ENCODE measurements at places on chromosomes 7 and 10. TPM values are rescaled to one million over a fixed set of nuclear protein-coding genes. Genes with fewer than 3 reads are reported as not detected.

- H3K27ac ChIP-seq = peak overlapping the region; percentile 53
- DNase-seq = no peak
- H3K36me3 ChIP-seq = no peaks in the 10 kb centered on the region
These were observed 202.1 kb downstream of the PRPF18 start for GRCh38 chr10:13788711-13789447.

- no peak overlapping the region for H3K27ac ChIP-seq
- no peaks in the 10 kb centered on the region for H3K27me3 ChIP-seq
- DNase-seq = no peak
- H3K4me3 ChIP-seq = no peak overlapping the region
- no peaks in the 10 kb centered on the region for H3K4me1 ChIP-seq
- no peaks in the 10 kb centered on the region for H3K36me3 ChIP-seq
These were observed 349.9 kb downstream of the KCNMA1 start for GRCh38 chr10:77287647-77288120.

DNA sequence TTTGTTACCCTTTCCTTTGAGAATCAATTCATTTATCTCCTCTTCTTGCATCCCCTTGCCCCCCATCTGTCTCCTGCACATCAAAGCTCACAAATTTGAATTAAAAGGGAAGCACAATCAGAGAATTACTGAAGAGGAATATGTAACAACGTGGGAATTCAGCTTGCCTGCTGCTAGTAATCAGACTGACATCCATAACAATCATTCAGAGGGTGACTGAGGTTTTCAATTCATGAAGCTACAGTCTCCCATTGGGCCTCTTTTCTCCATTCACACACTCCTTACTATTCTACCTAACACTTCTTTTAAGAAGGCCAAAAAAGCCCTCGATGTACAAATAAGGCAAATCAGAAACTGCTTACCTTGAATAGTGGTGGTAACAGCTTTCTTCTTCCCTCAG lies 24.3 kb upstream of the DNA2 start:
- H3K36me3 ChIP-seq = peaks cover 52% of the 10 kb centered on the region
- H3K4me3 ChIP-seq = no peak overlapping the region
- no peak overlapping the region for H3K27ac ChIP-seq
- DNase-seq = no peak
- H3K27me3 ChIP-seq = no peaks in the 10 kb centered on the region

DNA sequence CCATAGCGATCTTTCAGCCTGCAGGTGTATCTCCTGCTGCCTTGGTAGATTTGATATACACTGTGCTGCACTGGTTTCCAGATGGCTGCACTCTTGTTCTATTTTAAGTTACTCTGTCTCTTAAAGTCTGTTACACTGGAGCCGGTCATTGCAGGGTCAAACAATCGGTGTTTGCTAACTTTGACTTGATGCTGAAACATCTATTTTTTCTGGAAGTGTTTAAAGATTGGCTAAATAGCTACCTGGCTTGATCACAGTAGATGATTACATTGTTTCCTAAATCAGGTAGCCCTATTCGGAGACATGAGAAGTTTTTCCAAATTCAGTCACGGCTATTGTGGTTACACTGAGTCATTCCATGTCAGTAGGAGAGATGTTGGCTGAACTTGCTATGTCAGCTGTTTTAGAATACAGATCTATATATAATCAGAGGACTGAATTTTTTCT lies 574.8 kb downstream of the ETV1 start:
- no peak overlapping the region for H3K27ac ChIP-seq
- no peaks in the 10 kb centered on the region for H3K27me3 ChIP-seq
- H3K4me3 ChIP-seq = no peak overlapping the region
- H3K36me3 ChIP-seq = no peaks in the 10 kb centered on the region
- DNase-seq = no peak

DNA sequence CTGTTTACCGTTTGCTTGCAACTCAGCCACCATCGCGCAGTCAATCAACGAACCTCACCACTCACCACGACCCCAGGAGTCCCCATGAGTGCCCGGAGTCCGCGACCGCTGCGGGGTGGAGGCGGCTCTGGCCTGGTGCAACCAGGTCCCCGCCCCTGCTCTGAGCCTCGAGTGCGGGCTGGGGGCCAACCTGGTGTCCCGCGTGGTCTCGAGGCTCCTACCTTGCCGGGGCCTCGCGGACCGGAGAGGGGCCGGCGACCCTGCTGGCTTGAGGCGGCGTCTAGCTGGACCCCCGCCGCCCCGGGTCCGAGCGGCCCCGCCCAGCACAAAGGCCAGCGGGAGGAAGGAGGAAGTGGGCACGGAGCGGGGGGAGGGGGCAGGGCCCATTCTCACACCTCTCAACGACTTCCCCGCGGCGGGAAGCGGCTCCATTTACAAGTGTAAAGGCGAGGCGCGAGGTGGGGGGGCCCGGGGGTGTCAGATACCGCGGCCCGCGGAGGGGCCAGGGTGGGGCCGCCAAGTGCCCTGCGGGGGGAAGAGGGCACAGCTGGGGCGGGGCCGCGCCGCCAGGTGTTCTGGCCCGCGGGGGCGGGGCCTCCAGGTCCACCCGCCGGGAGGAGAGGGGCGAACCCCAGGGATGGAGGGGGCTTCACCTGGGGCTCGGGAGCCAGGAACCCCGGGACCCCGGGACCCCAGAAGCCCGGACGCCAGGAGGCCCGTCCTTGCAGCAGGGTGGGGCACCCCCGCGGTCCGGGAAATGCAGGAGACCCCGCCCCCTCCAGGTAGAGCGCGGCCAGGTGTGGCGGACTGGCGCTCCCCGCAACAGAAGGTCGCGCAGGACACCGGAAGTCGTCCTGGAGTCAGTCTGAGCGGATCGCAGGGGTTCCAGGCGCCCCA lies 8.6 kb downstream of the CTBP2 start:
- H3K4me1 ChIP-seq = peaks cover 85% of the 10 kb centered on the region
- H3K27ac ChIP-seq = peak overlapping the region; percentile 61
- peak overlapping the region; percentile 43 for H3K4me3 ChIP-seq
- H3K36me3 ChIP-seq = no peaks in the 10 kb centered on the region

- H3K4me1 ChIP-seq = no peaks in the 10 kb centered on the region
- H3K36me3 ChIP-seq = no peaks in the 10 kb centered on the region
- DNase-seq = no peak
- no peaks in the 10 kb centered on the region for H3K27me3 ChIP-seq
- H3K27ac ChIP-seq = no peak overlapping the region
- H3K4me3 ChIP-seq = no peak overlapping the region
These were observed 38.6 kb downstream of the ZNF800 start for GRCh38 chr7:127353897-127354296.

DNA sequence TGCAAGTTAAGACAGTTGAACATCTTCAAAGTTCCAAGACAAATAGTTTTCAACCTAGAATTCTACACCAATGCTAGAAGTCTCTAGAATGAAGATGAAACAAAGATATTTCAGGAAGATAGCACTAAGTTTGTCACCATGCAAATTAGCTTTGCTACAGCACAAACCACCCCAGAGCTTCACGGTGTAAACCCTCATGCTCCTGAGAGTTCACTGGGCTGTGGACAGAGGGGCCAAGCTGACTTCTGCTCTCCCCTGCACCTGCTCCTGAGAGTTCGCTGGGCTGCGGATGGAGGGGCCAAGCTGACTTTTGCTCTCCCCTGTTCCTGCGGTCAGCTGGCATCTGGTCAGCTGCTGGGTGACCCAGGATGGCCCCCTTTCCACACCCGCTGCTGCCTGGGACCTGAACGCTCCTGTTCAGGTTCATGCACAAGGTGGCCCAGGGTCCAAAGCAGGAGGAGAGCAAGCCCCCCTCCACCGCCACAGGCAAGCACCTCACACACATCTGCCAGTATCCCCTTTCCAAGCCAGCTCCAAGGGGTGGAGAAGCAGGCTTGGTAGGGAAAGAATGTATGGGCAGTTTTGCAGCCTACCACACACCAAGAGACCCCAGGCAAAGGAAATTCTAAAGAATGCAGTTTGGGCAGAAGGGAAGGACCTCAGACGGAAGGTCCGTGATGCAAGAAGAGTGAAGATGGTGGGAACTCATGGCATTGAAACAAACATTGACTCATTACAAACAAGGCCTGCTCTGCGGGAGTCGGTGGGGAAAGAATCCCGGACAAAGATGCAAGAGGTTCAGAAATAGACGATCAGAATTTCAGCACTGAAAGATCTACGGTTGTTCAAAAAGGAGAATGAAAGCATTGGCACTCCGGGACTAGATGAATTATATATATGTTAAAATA lies 137.8 kb upstream of the PPP2R2D start:
- H3K27ac ChIP-seq = no peak overlapping the region
- H3K36me3 ChIP-seq = no peaks in the 10 kb centered on the region
- no peaks in the 10 kb centered on the region for H3K27me3 ChIP-seq
- H3K4me1 ChIP-seq = no peaks in the 10 kb centered on the region
- no peak for DNase-seq

DNA sequence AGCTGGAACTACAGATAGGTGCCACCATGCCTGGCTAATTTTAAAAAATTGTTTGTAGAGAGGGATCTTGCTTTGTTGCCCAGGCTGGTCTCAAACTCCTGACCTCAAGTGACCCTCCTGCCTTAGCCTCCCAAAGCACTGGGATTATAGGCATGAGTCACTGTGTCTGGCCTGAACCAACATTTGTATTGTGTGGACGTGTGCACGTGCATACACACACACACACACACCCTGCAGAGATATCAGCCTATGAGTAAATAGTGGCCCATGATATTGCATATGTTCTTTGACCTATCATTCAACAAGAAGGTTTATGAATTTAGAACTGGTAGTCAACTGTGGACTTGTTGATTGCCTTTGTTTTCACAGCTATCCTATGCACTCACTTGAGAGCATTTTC lies 161.6 kb downstream of the BAMBI start:
- H3K27me3 ChIP-seq = no peaks in the 10 kb centered on the region
- H3K4me1 ChIP-seq = no peaks in the 10 kb centered on the region
- no peak for DNase-seq
- no peaks in the 10 kb centered on the region for H3K36me3 ChIP-seq
- no peak overlapping the region for H3K27ac ChIP-seq
- H3K4me3 ChIP-seq = no peak overlapping the region

DNA sequence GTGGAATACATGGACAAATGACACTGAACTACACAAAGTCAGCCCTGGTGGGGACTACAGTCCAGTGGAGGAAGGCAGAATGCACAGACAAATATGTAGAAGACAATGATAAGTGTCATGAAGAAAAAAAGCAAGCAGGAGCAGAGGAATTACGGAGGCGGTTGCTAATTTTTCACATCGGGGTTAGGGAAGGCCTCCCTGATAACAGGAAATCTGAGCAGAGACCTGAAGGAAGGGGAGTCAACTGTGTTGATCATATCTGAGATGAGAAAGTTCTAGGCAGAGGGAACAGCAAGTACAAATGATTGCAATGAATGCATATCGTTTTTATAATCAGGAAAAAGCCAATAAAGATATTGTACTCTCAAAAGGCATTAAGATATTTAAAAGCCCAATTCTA lies 14.0 kb downstream of the KIAA1549 start:
- H3K27ac ChIP-seq = peak overlapping the region; percentile 14
- no peaks in the 10 kb centered on the region for H3K27me3 ChIP-seq
- no peaks in the 10 kb centered on the region for H3K36me3 ChIP-seq
- peaks cover 9% of the 10 kb centered on the region for H3K4me1 ChIP-seq
- DNase-seq = no peak

- no peaks in the 10 kb centered on the region for H3K27me3 ChIP-seq
- no peak for DNase-seq
- no peak overlapping the region for H3K4me3 ChIP-seq
- no peak overlapping the region for H3K27ac ChIP-seq
These were observed 456.8 kb upstream of the NRP1 start for GRCh38 chr10:33791272-33791660.

- DNase-seq = no peak
- no peak overlapping the region for H3K4me3 ChIP-seq
- no peak overlapping the region for H3K27ac ChIP-seq
- H3K36me3 ChIP-seq = no peaks in the 10 kb centered on the region
These were observed 71.7 kb downstream of the TMEM178B start for GRCh38 chr7:141145630-141145982.

Gene AOC1
- total RNA-seq = 0.64 TPM

DNA sequence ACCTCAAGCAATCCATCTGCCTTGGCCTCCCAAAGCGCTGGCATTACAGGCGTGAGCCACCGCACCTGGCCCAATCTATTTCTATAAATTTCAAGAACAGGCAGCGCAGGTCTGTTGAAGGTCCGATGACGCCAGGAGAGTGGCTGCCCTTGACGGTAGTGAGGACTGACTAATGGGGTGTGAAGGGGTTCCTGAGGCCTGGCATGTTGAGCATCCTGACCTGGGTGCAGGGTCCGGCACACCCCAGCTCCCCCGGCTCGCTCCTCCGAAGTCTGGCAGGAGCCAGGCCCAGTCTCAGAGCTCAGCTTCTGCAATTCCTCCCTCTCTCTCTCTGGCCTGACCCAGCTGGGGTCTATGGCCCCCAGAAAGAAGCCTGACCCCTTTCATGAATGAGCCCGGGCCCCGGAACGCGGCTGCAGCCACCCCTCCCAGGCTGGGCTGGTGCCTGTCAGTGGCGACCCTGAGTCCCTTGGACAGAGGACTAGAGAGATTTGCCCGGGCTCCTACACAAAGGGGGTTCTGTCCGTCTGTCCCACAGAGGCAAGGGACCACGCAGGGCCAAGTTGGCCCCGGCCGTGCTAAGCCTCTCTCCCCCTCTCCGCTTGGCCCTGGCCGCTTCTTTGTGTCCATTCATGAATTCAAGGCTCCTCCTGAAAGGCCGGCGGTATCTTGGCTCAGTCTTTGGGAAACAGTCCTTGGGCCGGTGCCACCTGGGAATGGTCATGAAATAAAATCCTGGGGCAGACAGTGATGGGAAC lies 18.8 kb downstream of the MMD2 start:
- no peak overlapping the region for H3K4me3 ChIP-seq
- H3K4me1 ChIP-seq = no peaks in the 10 kb centered on the region
- H3K27ac ChIP-seq = no peak overlapping the region
- H3K27me3 ChIP-seq = no peaks in the 10 kb centered on the region
- DNase-seq = no peak
- H3K36me3 ChIP-seq = no peaks in the 10 kb centered on the region

- no peak for DNase-seq
- H3K27ac ChIP-seq = no peak overlapping the region
- peak overlapping the region; percentile 71 for H3K4me3 ChIP-seq
- no peaks in the 10 kb centered on the region for H3K27me3 ChIP-seq
These were observed 23.0 kb upstream of the ZRANB1 start for GRCh38 chr10:124918906-124919305.

Gene DLX5
- total RNA-seq = not detected

DNA sequence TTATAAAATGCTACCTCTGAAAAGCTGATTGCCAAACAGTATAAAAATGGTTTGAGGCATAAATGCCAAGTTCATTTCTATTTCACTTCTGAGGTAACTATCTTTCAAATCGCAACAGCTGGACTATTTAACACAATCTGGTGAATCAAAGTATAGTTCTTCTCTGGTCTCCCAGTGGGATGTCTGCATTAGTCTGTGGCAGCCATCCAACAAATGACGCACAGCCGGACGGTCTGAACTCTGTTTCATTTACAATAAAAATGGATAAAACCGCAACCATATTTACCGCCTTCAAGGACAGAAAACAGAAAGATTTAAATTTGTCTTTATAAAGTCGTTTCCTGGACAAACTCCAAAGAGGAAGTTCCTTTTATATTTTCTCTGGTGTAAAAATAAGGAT lies 41.9 kb downstream of the ENO4 start:
- no peaks in the 10 kb centered on the region for H3K36me3 ChIP-seq
- no peak overlapping the region for H3K27ac ChIP-seq
- H3K4me3 ChIP-seq = no peak overlapping the region

Measured in upper lobe of right lung (tissue), 1 donor.